Activated T-cell treated with anti-CD3 and anti-CD28 coated beads for 48 hours (primary cell): ENCODE measurements at places on chromosomes 2 and 18.

DNA sequence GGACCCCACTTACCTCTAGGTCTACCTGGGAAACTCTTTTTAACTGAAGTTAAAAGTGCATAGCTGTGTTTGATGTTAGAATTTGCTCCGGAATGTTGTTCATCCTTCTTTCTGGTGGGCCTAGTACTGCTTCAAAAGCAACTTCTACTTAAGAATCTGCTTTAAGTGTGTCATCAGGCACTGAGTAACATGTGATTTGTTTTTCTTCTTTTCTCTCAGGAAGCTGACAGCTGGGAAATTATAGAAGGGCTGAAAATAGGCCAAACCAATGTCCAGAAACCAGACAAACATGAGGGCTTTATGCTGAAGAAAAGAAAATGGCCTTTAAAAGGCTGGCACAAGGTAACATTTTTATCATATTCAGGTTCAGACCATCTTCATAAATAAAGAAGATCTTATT lies 122.9 kb downstream of the PRKRA start:
- DNase-seq = no peak

DNA sequence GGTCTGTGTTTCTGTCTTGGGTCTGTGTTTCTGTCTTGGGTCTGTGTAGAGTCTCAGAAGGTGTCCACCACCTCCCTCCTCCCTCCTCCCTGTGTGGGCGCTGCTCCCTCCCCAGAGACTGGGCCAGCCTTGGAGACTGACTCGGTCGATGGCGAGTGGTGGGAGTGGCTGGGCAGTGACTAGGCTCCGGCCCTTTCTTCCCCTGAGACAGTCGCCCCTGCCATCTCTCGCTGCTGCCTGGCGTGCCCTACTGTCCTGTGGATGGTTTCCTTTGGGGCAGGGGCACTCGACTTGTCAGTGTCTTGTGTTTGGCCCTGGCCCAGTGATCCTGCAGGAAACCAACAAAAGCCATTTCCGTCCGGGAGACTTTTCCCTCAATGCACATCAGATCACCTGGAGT lies 215.8 kb downstream of the NDUFA10 start:
- DNase-seq = no peak

DNA sequence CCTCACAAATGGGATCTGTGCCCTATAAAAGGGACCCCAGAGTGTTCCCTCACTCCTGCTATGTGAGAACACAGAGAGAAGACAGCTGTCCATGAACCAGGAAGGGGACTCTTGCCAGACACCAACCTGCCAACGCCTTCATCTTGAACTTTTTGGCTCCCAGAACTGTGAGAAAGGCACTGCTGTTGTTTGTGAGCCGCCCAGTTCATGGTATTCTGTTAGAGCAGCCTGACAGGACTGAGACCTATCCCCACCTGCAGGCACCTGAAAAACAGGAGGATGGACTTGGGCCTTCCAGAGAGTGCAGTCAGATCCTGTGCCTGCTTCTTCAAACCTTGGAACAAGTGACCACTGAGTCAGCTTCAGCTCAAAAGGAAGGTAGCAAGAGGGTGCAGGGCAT lies 51.4 kb downstream of the CRACDL start:
- DNase-seq = no peak

DNA sequence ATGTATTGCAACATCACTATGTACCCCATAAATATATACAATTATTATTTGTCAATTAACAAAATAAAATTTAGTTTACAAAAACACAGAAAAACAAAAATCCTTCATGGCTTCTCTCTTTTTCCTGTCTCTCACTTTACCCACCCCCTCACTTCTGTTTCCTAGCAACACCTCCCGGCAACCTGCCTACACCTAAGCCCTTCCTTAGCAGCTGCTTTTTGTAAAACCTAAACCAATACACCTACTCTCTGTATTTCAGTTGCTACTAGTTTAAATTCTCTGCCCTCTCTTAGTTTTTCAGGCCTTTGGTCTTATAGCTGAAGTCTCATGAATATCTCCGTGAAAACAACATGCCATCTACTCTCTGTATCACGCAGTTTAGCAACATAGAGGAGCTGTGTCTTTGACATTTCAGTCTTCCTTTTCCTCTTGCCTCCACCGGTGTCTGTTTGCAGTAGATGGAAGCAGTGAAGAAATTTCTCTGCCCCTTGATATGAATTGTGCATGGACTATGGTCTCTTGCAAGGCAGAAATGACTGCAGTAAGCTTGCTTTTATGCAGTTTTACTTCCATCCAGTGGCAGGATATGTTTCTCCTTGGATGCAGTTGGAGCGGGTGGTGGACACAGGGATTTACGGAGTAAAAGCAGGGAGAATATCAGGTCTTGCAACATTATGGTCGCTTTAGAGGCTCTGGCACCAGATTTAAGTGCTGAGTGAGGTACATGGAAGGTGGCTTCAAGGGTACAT lies 42.0 kb upstream of the ZDBF2 start:
- DNase-seq = no peak

DNA sequence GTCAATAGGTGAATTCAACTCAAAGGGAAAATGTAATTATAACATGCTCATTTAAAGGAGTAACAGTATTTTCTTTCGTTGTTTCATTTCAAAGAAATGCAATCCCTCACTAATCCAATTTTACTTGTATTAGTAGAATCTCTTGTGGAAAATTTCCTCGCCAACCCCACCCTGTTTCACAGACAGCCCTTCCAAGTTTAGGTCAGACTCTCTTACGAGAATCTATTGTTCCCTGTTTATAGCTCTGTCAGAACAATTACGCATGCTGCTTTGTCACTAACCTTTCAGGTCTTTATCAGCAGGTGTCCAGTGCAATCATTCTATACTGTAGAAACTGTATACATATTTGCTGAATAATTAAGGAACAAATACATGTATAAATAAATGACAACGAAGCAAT lies 657.8 kb upstream of the LINC00305 start:
- no peak for DNase-seq

- no peak for DNase-seq
Observed at GRCh38 chr2:73059106-73059505, 12.4 kb downstream of the SFXN5 start.

DNA sequence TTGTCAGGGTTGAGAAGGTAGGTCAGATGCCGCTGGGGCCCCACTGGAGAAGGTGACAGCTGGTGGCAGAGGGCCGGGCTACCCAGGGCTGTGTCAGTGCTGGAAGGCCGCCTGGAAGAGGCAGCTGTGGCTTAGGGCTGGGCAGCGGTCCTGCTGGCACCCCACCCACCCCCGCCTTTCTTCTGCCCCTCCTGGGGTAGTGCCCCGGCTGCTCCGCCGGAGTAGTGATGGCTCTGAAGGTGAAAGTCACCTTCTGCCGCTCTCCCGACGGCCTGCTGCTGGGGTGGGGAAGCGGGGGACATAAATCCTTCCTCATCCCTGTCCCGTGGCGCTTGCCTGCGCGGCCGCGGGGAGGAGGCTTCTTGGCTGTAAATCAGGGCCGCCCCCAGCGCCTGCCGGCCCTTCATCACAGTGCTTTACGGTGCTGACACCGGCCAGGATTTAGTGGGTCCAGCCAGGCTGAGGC lies 332.2 kb downstream of the DYSF start:
- no peak for DNase-seq

DNA sequence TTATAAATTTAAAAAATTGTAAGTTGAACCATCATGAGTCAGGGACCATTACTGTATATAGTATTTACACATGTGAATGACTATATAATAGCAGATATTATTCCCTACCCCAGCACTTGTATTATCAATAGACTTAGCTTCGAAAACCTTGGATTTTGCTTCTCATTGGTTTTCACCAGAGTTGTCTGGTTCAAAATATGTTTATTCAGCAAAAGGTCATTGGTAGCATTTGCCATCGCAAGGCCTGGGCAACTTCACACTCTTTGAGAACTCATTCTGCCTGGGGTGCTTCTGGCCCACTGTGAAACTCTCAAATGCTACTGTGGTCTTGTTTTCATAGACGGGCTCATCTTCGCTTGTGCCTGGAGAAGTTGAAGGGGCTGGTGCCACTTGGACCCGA lies 20.1 kb downstream of the MXD1 start:
- DNase-seq = no peak

GRCh38 chr18:55343396-55344073 lies 244.5 kb downstream of the TCF4 start:
- no peak for DNase-seq

GRCh38 chr18:48994044-48994651 lies 43.4 kb upstream of the SMAD7 start:
- DNase-seq = no peak

GRCh38 chr2:7333960-7334493 lies 416.8 kb downstream of the RNF144A start:
- no peak for DNase-seq

GRCh38 chr2:76749858-76750257 lies 772.3 kb downstream of the LRRTM4 start:
- no peak for DNase-seq

DNA sequence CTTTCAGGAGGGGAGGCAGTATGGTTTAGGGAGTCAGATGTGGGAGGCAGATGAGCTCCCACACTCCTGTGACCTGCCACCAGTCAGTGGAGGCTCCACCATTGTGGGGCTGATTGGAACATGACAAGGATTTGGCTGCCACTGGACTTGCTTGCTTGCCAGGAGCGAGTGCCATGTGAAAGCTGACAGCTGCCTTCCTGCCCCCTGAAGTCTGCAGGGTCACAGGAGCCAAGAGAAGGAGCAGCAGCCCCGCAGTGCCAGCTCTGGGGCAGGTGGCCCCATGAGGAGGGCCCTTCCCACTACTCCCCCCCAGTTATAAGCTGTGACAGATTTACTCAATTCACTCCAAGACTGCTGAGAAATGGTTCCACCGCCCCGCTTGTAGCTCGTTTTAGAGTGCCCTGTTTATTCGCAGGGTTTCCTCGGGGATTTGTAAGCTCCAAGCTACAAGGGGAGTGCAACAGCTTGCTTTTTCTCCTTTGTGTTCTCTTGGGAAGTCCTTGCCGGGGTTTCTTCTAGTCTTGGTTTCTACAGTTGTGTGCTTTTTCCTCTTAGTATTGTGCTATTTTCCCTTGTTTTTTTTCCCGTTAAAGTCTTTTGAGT lies 414.3 kb downstream of the MEIS1 start:
- no peak for DNase-seq

GRCh38 chr2:186962085-186962747 lies 113.2 kb upstream of the ZSWIM2 start:
- no peak for DNase-seq

- no peak for DNase-seq
Observed at GRCh38 chr2:160679686-160680085, 186.1 kb upstream of the RBMS1 start.

- no peak for DNase-seq
Observed at GRCh38 chr2:49948744-49949143, 794.4 kb upstream of the FSHR start.

DNA sequence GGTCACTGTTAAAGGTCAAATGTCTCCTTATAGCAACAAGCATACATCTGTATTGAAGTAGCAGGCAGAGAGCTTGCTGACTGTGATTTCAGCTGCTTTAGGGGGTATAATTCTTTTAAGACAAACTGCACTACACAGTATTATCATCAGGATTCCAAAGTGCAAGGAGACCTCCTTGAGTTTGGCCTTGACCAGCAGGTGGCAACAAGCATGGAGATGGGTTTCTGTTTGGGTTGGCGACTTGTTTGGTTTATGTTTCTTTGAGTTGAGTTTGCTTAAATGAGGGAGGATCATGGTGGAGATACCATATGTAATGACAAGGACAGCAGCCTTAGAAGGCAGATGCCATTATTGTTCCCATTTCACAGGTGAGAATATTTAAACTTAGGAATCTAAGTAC lies 681.0 kb upstream of the ID2 start:
- DNase-seq = no peak

- DNase-seq = no peak
Observed at GRCh38 chr18:79371561-79372121, 24.1 kb upstream of the NFATC1 start.

- DNase-seq = no peak
Observed at GRCh38 chr2:159476329-159476728, 140.0 kb downstream of the BAZ2B start.
